ENCODE measurements at places on chromosomes 1 and 21.

- no peak for DNase-seq
Measured at GRCh38 chr1:212119397-212119837, 83.9 kb downstream of the DTL start.

GRCh38 chr1:4375812-4376211 is 278.6 kb upstream of the AJAP1 start:
- no peak for DNase-seq

- no peak for DNase-seq
Measured at GRCh38 chr1:92277105-92277723, 21.6 kb downstream of the GLMN start.

DNA sequence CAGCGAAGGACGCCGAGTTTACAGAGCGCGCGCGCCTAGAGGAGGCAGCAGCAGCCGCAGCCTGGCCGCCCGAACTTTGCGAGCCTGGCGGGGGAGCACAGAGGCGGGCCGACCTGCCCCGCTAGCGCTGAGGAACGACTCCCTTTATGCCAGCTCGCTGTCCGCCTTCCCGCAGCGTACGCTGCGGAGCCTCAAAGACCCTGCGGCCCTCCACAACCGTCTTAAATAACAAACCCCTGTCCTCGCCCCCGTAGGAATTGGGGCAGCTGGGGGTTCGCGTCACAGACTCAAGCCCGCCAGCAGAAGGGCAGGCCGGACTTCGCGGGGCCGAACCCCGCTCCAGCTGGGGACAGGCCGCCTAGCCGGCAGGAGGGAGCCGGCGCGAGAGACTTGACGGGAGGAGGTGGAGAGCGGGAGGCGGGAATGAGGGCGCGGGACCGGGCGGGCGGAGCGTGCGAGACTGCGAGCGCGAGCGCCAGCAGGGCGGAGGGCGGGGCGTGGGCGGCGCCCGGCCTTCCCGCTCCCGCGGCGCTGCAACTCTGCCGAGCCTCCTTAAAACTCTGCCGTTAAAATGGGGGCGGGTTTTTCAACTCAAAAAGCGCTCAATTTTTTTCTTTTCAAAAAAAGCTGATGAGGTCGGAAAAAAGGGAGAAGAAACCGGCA is 1.8 kb upstream of the CDKN2C start:
- DNase-seq, result peak; percentile 48

GRCh38 chr1:224183591-224184312 is 712 bp downstream of the DEGS1 start:
- DNase-seq, result peak; percentile 41

- no peak for DNase-seq
Measured at GRCh38 chr1:67599085-67599484, 85.9 kb upstream of the GADD45A start.

- no peak for DNase-seq
Measured at GRCh38 chr1:70290218-70290617, 64.3 kb downstream of the ANKRD13C start.

GRCh38 chr1:21307210-21307609 is 16.9 kb upstream of the ECE1 start:
- DNase-seq, result no peak

DNA sequence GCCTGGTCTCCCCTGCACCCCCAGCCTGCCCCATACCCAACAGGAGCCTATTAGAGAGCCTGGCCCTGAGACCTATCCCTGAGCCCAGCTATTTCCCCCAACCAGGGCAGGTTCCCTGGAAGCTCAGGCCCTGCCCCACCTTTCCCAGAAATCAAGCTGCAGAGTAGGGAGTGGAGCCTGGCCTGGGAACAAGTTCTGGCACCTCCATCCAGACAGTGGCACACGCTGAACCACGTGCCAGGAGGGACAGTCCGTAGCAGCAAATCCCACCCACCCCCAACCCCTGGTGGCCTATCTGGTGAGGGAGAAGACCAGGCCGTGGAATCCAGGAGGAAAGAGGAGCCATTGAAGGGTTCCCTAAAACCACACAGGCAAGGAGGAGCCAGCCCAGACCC is 22.6 kb downstream of the TNNT2 start:
- no peak for DNase-seq

DNA sequence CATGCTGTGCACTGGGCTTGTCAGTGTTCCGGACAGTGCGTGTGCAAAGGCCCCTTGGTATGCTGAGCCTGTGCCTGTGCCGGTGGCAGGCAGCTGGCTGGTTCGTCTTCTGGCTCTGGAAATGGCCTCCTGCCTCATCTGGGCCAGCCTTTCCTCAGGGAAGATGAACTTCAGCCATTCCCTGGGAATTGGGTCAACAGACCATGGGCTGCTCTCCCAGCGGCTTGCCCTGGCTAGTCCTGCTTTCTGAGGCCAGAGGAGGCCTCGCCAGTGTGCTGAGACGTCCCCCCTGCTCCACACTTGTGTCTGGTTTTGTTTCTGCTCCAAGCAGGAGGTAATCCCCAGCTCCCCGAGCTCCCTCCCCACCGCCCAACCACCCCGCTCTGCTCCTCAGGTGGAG is 32.6 kb upstream of the RD3 start:
- DNase-seq, result no peak

- no peak for DNase-seq
Measured at GRCh38 chr1:111629190-111629954, 9.8 kb downstream of the RAP1A start.
